Type B pancreatic cell (in vitro differentiated cells): ENCODE measurements at places on chromosomes 1 and 21.

DNA sequence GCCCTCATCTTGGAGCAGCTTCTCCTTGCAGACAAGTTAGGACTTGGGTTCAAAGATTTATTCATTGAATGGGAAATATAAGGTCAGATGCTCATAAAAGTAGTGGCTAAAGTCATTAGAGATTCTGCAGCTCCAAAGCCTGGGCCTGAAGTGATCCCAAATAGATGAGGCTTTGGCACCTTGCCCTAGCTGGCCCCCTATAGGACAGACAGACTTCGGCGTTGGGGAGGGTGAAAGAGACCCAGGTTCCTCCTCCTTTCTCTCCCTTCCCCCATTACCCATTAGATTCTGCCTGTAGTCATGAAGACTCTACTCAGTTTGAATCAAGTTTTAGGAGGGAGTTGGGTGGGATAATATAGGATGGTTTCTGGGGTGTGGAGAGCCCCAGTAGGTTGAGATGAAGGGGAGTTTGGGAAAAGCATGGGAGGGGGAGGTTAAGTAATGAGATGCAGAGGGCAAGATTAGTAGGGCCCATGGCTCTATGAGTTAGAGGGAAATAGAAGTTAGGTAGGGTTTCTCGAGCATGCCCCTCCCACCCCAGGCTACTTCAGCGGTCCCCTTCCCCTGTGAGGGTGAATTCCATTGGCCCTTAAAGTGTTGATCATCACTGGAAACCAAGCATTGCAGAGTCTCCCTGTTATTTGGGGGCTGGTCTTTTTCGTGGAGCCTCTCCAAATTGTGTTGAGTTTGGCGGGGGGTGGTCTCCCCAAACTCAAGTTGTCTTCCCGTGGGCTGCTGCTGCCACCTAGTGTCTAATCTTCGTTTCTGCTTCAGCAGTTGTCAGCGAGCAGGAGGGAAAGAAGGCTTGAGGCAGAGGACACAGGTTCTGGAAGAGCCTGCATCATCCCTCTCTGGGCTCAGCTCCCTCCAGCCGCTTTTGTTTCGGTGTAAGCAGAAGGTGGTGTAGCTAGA is 2.1 kb upstream of the AHDC1 start:
- no peak for DNase-seq

DNA sequence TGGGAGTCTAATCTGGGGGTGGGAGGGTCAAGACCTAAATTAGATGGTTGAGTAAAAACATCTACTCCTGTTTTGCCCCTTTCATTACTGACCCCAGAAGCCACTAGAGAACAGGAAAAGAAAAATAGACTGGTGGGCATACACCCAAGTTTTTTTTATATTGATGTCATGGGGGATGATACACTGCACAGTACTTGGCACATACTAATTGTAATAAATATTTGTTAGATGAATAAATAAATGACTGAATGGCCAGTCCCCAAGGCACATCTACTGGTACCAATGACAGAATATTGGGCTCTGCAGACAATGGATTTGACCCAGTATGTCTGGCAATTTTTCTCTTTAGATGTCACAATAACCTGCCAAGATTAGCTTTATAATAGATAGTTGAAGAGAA is 36.8 kb upstream of the PTBP2 start:
- DNase-seq = no peak

GRCh38 chr21:39663066-39663465 is 50.3 kb downstream of the B3GALT5 start:
- no peak for DNase-seq

DNA sequence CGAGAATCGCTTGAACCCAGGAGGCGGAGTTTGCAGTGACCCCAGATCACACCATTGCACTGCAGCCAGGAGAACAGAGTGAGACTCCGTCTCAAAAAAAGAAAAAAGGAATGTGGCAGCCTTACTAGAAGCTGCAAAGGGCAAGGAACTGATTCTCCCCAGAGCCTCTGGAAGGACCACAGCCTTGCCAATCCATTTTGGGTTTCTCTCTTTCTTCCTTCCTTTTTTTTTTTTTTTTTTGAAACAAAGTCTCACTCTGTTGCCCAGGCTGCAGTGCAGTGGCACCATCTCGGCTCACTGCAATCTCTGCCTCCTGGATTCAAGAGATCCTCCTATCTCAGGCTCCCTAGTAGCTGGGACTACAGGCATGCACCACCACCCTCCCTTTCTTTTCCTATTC is 9.9 kb upstream of the IFNGR2 start:
- no peak for DNase-seq

GRCh38 chr1:14999441-14999840 is 154.1 kb upstream of the TMEM51 start:
- no peak for DNase-seq

GRCh38 chr1:153616144-153616916 is at the start of gene S100A14:
S100A14 (minus strand) TSS chr1:153616325; CDS start chr1:153615858, 467 bp downstream.
- DNase-seq = no peak

- DNase-seq = no peak
Observed at GRCh38 chr1:230189341-230189740, 122.3 kb downstream of the GALNT2 start.

DNA sequence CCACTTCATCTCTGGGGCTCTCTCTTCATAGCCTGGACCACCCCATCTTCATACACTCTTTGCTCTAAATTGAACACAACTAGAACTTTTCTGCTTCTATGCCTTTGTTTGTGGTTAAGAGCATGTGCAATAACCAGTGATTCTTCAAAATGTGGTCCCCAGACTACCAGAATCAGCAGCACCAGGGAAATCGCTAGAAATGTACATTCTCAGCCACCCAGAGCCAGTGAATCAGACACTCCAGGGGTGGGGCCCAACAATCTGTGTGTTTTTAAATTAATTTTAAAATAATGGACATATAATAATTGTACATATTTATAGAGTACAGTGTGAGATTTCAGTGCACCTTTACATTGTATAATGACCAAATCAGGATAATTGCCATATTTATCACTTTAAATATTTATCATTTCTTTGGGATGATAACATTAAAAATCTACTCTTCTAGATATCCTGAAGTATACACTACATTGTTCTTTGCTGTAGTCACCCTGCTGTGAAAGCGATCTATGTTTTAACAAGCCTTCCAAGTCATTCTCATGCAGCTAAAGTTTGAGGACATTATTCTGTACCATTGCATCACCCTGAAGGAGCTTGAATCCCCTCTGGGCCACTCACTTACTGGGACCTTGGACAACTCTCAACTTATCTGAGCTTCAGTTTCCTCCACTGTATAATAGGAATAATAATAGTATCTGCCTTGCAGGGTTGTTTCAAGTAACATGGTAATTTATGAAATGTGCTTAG is 10.8 kb downstream of the GRHL3 start:
- DNase-seq = no peak

DNA sequence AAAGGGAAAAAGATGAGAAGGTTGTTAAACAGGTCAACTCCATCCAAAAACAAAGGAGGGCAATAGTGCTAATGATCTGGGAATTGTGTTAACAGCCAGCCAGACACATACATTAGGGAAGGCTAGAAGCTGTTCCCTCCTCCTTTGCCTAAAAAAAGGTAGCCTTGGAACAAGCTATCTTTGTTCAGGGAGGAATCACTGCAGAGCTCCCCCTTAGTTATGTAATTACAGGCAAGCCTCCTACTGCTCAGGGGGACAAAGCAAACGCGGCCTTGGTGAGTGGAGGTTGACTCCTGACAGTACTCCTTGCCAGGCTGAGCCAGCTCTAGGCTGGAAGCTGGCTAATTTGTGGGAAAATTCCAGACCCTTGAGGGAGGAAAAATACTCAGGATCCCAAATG is 97.6 kb downstream of the VAV3 start:
- no peak for DNase-seq

- no peak for DNase-seq
Observed at GRCh38 chr1:194512957-194513356, 1326.5 kb upstream of the B3GALT2 start.
